Dermis microvascular lymphatic vessel endothelial cell (primary cell): ENCODE measurements at places on chromosomes 7 and 10. TPM values are rescaled to one million over a fixed set of nuclear protein-coding genes. Genes with fewer than 3 reads are reported as not detected.

WNT16 gene
- total RNA-seq = not detected in 2 replicates

CYP2E1 gene
- total RNA-seq = 0.13 TPM in 1 of 2 replicates, not detected in the other

IGF2BP3 gene
- 4.3 and 12.3 TPM in 2 replicates for total RNA-seq

LIPK gene
- total RNA-seq = not detected in 2 replicates

SPAM1 gene
- not detected in 2 replicates for total RNA-seq

MLXIPL gene
- total RNA-seq = not detected in 2 replicates

SPACDR gene
- 0.39 and 0.76 TPM in 2 replicates for total RNA-seq

GIMAP2 gene
- 34.0 and 37.3 TPM in 2 replicates for total RNA-seq

ACSM6 gene
- not detected in 2 replicates for total RNA-seq

CYP3A4 gene
- total RNA-seq = not detected in 2 replicates

CC2D2B gene
- 0.13 TPM in 2 replicates for total RNA-seq

GTPBP10 gene
- total RNA-seq = 4.4 and 4.7 TPM in 2 replicates

DENND2A gene
- 0.64 and 0.89 TPM in 2 replicates for total RNA-seq

NHLRC2 gene
- 11.4 and 13.7 TPM in 2 replicates for total RNA-seq

LRIT1 gene
- not detected in 2 replicates for total RNA-seq

ADAM22 gene
- 0.26 and 0.38 TPM in 2 replicates for total RNA-seq

SYT15 gene
- total RNA-seq = 0.39 and 1.0 TPM in 2 replicates

ANKRD61 gene
- total RNA-seq = under 0.01 and 0.25 TPM in 2 replicates

SPDYE5 gene
- under 0.01 TPM in 1 of 2 replicates, not detected in the other for total RNA-seq

TMEM130 gene
- not detected in 2 replicates for total RNA-seq

NXPH1 gene
- total RNA-seq = not detected in 2 replicates

CTNNA3 gene
- 0.13 TPM in 1 of 2 replicates, not detected in the other for total RNA-seq

FXYD4 gene
- not detected in 2 replicates for total RNA-seq

CTAGE4 gene
- total RNA-seq = 0.13 TPM in 1 of 2 replicates, not detected in the other

GHRHR gene
- not detected in 2 replicates for total RNA-seq

CALML3 gene
- total RNA-seq = not detected in 2 replicates

PRKG1 gene
- total RNA-seq = 0.64 and 2.7 TPM in 2 replicates

CDC14C gene
- under 0.01 TPM in 1 of 2 replicates, not detected in the other for total RNA-seq

ITGB8 gene
- total RNA-seq = 2.2 and 5.1 TPM in 2 replicates

ACTL6B gene
- total RNA-seq = not detected in 2 replicates

SOSTDC1 gene
- not detected in 2 replicates for total RNA-seq

PRSS37 gene
- total RNA-seq = not detected in 2 replicates

ADCY1 gene
- 0.51 and 1.1 TPM in 2 replicates for total RNA-seq

AKR1C4 gene
- total RNA-seq = 0.13 TPM in 1 of 2 replicates, not detected in the other
